ENCODE measurements at places on chromosomes 2 and 18.
A peak's percentile ranks its signal among the peaks of the same experiment; 100 is the strongest.

- DNase-seq, result no peak
Observed at GRCh38 chr2:110874453-110875383, 142.3 kb downstream of the ACOXL start.

GRCh38 chr2:219848882-219849281 is 221.5 kb downstream of the SLC4A3 start:
- no peak for DNase-seq

DNA sequence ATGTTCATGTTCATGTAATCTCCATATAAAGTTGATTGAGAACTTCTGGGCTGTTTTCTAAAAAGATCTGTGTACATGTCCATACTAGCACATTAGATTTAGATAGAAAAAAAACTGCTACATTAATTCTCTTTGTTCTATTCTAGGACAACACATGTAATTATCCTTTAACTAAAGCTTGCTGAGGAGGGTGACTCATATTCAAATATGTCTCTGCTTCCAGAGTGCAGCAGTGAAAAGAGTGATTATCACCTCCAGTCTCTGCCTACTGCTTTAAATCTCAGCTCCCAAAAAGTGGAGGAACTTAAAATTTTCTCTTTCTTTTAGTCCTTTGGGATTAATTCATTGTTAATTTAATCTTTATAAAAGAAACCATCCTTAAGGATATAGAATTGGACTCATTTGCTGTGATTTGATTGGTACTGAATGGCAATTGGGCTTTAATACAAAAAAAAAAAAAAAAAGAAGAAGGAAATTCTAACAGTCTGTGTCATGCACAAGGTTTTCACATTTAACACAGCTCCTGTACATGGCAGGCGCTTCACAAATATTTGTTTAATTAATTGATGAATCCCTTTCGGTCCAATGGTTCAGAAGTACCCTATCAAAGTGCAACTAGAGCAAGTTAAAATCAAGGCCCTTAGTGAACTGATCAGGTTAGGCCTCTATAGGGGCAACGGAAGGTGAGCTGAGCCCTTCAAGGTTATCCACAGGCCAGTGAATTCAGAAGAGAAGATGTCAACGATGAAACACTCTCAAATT is 214.0 kb upstream of the KCNJ3 start:
- DNase-seq, result no peak

- peak; percentile 16 for DNase-seq
Observed at GRCh38 chr18:12470382-12471075, 62.8 kb downstream of the PRELID3A start.

GRCh38 chr2:64730551-64731262 is 77.0 kb upstream of the SERTAD2 start:
- DNase-seq, result peak; percentile 13

DNA sequence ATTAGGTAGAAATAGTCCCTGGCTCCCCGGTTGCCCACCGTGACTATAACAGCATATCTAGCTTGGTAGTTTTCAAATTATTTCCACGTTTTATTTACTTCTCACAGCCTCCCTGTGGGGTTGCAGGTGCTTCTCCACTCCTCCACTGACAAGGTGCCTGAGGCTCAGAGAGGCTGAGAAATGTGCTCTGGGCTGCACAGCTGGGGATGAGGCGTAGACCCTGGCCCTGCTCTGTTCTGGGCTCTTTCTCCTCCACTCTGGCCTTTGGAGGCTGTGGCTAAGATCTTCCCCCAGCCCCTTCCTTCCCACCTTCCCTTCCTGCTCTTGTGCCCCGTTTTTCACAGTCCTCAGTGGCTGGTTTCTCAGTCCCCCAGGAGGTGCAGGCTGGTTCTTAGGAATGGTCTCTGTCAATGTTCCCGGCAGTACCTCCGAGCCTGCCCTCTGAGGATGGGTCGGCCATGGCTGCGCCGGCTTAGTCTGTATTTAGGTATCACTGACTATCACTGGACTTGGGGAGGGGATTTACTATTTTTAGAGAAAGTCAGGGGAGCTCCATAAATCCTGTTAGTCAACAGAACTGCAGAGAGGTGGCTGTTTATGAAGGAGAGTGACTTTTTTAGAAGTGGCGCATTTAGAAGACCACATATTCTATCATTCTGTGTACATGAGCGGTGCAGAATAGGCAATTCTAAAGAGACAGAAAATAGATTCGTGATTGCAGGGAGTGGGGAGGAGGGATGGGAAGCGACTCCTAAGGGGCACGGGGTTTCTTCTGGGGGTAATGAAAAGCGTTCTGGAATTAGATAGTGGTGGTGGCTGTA is 35.0 kb downstream of the HPCAL1 start:
- no peak for DNase-seq

GRCh38 chr18:50569930-50570329 is 10.0 kb downstream of the MAPK4 start:
- DNase-seq, result no peak

DNA sequence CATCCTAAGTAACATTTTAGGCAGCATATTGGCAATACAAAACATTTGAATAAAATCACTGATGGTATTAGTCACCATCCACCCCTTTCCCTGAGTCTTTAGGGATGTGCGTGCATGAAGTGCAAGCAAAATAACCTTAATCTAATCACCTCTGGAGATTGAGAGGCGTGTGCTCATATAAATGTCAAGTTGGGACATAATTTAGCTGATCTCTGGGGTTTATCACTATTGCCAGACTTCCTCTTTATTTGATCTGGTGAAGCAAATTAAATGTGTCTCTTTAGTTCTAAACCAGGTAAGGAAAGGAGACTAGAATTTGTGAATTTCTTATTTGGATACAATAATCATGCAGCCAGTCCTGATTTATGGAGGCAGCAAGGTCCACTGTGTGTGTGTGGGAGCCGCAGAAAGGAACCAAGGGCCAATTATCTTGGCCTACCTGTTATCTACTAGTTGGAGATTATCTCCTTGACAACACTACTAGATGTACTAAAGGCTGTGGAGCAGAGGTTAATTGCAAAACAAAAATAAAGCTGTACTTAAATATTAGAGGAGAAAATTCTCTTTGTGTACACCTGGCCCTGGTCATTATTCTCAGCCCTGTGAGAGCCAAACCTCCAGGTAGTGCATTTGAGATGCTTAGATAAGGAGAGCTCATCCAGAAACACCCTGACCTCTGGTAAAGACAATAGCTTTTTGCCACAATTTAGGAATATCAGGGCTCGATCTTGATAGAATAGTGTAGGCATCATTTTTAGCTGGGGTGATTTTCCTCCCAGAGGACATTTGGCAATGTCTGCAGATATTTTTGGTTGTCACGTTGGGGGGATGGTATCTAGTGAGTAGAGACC is 78.2 kb downstream of the HRH4 start:
- DNase-seq, result no peak

GRCh38 chr2:199973703-199974102 is 18.3 kb downstream of the MAIP1 start:
- peak; percentile 29 for DNase-seq

DNA sequence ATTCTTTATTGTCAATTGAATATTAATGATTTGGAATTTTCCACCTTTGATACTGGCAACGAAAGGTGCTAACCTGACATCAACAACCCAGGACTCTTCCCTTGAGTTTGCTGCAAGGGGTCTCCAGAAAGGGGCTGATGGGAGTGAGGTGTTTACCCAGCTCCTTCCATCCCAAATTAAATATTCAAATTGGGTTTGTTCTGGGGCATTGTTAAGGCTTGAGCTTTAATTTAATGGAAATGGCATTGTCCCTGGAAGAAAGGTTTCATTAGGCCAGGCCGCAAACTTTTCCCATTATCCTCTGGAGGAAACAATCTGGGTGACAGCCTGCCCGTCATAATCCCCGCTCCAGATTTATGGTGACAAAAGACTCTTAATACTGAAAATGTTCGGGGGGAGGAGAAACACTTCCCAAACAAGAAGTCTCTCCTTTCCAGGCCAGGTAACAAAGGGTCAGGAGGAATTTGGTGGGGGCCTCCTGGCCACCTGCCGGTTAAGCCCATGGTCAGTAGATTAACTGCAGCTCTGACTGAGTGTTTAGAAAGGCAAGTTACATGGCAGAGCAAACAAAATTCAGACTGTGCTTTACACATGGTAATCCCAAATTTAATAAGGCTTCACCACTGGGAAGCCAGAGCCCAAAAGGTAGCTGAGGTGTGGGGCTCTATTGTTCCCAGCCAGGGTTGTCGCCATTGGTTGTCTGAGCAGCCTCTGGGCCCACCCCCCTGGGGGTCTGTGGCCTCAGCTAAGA is 151.4 kb upstream of the SIX3 start:
- DNase-seq, result no peak

DNA sequence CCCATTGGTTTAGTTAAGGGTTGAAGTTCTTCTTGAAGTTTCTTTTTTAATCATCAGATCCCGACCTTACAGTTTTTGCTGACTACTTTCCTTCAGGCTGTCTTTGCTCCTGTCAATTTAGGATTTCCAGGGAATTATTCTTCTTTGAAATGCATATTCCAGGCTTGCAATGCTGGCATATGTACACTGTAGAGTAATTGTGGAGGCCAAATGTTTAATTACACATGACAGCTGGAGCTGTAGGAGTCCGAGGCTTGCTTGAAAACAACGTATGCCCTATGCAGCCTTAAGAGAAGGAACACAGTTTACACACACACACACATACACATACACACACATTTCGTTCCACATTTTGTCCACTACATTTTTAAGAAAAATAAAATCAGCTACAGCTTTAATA is 602.3 kb downstream of the TMEM182 start:
- peak; percentile 94 for DNase-seq

DNA sequence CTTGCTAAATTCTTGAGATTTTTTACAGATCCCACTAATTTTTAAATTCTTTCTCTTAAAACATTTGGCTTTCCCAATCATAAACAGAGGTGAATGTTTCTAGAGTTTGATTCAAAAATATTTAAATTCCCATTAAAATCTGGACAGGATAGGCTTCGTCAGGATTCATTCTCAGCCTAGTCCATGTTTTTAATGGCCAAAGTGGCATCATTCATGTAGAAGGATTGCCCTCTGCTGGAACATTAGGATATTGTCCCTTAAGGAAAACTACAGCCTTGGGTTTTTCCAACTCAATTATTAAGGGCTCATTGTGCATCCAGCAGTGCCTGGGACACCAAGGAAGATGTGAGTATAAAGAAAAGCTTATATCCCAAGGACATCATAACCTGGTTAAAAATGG is 71.7 kb downstream of the TPGS2 start:
- DNase-seq, result no peak

DNA sequence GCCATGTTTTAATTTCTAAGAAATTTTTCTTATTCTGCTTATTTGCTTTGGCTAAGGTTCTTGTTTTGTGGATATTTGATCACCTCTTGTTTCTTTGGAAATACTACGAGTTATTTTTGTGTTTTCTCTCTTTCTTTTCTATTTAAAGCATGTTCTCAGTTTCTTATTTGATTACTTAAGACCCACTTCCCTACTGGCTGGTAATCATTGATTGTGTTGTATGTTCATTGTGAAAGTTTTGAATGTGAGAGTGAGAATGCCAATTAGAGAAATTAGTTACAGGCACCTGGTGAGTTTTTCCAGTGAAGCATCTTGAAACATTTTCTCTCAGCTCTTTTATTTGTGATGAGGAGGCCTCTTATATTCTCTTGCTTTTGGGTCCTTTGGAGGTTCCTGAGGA is 226.7 kb upstream of the MC4R start:
- DNase-seq, result no peak

Data from DMS 273 treated with DMSO at 0.1 percent for 48 hours (cell line).